ENCODE measurements at places on chromosomes 5 and 9. TPM values are rescaled to one million over a fixed set of nuclear protein-coding genes. Genes with fewer than 3 reads are reported as not detected.

The SLC4A9 gene
- total RNA-seq = under 0.01 TPM

The GCNT4 gene
- 1.7 TPM for total RNA-seq

The RNF183 gene
- not detected for total RNA-seq

The TUT7 gene
- total RNA-seq = 34.0 TPM

The MSMP gene
- not detected for total RNA-seq

The TRIM36 gene
- 98.4 TPM for total RNA-seq

The GABRA6 gene
- 0.31 TPM for total RNA-seq

The DRD1 gene
- 6.1 TPM for total RNA-seq

The SLC6A19 gene
- total RNA-seq = not detected

The PDE6A gene
- total RNA-seq = not detected

The FGD3 gene
- 14.2 TPM for total RNA-seq

GRCh38 chr5:118968406-118968911 is 19.9 kb downstream of the DTWD2 start:
- no peak for DNase-seq

GRCh38 chr5:179772351-179772750 is 21.4 kb upstream of the LTC4S start:
- DNase-seq = no peak

GRCh38 chr9:122059214-122059954 is 33.7 kb downstream of the TTLL11 start:
- DNase-seq = no peak

GRCh38 chr9:127642082-127642740 is 30.1 kb downstream of the STXBP1 start:
- no peak for DNase-seq

DNA sequence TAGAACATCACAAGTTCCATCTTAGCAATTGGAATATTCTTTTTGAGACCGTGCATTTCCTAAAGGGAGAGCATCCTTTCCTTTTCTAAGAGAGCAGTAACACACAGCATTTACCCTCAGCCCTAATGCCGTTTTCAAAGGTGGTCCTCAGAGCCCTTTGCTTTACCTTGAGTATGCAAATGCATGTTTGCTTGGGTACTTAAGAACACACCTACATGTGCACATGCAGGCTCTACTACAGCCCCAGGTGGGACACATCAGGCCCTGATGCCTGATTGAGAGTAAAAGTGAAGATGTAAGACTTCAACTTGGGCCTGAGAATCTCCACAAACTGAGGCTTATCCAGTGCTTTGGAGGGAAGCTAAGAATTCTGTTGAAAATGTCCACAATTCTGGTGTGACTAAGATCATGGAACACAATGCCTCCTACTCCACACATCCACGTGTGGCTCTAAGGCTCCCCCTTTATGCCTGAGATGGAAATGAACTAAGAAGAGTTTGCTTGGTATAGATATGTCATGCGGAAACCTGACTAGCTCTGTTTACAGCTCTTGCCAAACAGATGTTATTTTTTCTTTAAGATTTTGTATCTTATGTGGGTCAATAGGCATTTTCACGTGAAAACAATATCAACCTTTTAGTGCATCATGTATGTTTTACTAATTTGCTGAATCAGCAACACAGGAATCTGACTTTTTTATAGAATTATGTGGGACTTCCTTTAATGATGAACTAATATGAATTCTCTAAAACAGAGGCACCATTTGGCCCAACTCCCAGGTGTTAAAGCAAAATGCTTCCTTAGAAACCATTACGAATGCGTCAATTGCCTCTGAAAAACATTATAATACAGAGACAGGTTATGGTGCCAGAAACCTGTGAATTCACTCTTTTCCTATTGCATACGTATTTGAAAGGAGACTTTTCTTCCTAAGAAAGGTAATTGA is 48.9 kb upstream of the SLC2A8 start:
- no peak for DNase-seq

DNA sequence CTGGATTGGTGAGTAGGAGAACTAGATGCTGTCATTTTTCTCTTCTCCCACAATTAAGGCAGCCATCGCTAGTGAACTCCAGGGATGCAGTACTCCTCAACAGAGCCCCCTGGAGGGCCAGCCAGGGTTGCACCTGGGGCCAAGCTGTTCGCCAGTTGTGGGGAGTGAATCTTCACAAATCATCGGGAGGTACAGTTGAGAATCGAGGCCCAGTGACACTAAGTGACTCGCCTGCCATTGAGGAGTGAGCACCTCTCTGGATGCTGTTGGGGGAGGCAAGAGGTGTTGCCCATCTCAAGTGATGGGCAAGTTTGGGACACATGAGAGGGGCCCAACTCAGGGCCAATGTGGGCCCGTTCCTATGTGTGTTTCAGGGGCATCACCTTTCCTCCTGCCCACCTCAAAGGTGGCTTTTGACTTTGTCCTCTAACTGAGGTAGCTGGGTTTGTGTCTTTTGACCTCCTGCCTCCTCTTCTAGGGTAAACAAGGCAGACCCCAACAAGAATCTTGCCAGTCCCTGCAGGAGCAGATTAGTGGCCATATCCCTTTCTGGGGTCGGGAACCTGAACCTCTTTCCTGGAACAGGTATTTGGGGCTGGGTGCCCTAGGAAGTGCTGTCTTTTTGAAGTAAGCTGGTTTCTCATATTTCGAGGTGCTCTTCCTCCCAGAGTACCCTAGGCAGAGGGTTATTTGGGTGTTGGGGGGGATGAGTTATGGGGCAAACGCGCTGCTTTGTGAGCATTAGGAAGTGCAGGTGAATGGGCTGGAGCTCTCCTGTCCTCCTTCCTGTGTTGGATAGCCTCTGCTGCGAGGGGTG is 181.2 kb downstream of the MACROH2A1 start:
- no peak for DNase-seq

DNA sequence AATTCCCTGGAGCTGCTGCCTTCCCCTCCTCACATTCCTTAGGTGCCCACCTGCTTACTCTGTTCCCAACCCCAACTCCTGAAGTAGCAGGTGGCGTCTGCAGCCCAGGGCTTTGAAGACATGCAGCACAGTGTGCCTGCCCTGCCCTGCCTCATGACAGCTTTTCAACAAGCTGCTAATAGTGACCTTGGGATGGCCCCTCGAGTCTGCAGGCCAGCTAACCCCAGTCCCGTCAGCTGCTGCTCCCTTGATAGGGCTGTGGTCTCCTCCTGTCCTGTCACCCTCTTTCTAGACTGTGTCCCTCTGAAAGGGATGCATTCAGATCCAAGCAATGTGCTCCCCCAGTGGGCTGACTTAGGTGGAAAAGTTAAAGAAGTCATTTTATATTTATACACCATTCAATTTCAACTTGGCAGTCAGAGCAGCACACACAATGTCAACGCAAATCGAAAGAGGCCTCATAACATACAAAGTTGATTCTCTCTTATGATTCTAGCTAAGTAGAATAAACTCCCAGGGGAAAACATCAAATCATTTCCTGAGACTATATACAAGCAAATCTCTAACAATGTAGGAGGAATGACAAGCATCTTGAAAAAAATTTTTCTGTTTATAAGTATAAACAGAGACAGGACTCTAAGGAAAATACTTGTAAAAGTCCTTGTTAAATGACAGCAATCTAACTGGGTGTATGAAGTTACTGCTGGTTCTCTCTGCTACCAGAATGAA is 37.9 kb downstream of the ADRB2 start:
- DNase-seq = no peak

GRCh38 chr5:142749321-142749720 is 20.9 kb upstream of the ARHGAP26 start:
- no peak for DNase-seq

DNA sequence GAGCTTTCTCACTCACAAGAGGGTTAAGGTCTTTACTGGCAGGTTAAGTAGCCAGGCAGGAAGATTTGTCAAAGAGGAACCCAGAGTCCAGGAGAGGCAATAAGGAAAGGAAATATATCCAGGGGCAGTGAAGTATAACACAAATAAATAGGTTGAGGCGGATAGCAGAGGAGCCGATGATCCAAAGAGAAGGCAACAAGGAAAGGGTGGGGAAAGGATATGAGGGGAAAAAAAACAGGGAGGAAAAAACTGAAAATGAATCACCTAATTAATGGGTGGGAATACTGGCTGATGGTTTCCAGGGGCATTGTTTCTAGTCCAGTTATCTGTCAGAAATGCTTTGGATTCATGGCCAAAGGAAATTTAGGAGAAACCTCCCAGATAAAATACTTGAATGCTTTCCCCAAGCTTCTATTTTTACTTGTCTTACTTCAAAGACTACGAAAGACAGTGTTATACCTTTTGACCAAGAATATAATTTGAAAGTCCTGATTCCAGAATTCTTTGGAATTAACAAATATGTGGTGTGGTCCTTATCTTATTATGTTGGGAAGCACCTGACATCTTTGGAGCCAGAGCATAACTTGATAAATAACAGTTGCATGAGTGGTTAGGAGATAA is 146.5 kb downstream of the AOPEP start:
- DNase-seq = no peak

- peak; percentile 13 for DNase-seq
Observed at GRCh38 chr5:149358868-149359495, 1.1 kb downstream of the PCYOX1L start.

GRCh38 chr5:137954131-137954879 is 65.0 kb downstream of the PKD2L2 start:
- DNase-seq = no peak

DNA sequence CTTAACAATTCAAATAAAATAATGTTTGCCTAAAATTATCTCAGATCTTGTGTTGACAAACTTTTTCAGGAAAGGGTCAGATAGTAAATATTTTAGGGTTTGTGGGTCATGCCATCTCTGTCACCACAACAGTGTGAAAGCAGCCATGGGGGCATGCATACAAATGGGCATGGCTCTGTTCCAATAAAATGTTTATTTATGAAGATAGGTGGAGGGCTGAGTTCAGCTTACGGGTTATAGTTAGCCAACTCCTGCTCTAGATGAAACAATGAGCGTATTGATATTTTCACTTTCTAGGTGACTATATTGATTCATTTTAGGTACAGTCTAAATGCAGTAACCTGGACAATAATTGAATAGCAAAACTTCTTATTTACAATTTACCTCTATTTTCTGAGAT is 533.8 kb upstream of the CLINT1 start:
- no peak for DNase-seq

DNA sequence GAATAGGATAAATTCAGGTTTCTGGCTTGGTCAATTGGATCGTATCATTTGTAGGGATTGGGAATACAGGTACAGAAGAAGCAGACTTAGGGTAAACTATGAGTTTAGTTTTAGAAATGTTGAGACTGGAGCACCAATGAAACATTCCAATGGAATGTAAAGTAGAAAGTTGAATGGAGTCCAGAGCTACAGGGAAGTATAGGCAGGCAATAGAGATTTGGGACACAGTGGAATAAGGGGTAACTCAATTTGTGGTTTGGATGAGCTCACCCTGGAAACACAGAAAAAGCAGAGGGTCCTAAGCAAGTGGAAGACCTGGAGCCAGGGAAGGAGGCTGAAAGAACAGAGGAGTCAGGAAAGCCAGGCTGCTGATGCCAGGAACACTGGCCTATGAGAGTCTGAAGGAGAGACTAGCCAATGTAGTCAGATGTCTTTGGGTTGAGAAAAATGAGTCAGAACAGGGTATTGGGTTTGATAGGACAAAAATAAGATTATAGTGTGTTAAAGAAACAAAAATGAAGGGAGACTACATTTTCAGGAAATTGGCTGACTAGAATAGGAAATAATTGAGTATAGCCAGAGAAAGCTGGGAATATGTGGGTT is 72.8 kb downstream of the STARD4 start:
- DNase-seq = no peak

Data from occipital lobe (tissue), 3 donors.